Osteoblast (primary cell): ENCODE measurements at places on chromosomes 5 and 9. TPM values are rescaled to one million over a fixed set of nuclear protein-coding genes. Genes with fewer than 3 reads are reported as not detected.

DNA sequence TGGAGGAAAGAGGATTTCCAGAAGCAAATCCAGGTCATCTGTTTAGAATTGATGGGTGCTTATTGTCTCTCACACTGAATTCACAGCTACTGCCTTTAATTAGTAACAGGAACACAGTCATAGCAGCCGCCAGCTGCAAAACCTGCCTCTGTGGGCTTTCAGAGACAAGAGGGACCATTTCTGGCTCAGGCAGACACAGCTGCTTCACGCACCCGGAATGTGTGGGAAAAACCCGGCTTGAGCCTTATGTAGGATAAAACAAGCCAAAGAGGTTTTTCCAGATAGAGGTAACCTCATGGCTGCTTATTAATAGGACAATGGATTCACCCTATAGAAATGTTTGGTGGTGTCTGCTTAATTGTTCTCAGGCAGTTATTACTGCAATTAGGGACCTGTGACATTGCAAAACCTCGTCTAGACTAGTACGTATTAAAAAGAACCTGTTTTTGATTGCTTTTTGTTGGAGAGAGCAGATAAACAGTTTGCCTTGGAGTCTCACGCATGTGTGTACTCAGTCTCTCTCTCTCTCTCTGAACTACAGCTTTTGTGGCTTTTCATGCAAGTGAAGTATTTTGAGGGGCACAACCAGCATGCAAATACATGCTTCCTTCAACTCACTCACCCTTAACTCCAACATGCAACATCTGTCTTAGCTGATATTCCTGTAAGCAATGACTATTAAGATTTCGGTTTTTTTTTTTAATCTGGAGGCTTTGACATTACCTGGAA is 302.7 kb downstream of the PLK2 start:
- no peak for DNase-seq

- DNase-seq = no peak
These were observed 92.8 kb downstream of the MVB12B start for GRCh38 chr9:126419475-126419874.

- no peak for DNase-seq
These were observed 185.3 kb downstream of the AUH start for GRCh38 chr9:91176426-91176825.

DNA sequence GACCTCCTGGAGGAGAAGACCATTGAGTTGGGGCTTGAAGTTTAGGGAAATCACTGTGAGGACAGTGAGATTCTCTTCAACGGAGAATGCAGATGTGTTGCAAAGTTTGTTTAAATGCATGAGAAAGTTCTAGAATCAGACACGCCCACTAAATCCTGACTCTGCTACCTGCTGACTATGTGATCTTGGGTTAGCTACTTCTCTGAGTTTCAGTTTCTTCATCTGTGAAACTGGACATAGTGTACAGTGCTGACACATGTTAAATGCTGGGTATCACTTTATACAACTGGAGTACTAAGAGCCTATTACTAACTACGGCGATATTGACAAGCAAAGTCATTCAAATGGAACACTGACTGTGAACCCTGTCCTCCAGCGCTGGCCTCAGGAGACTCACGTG is 255.5 kb downstream of the HSPA4 start:
- DNase-seq = no peak

- DNase-seq = no peak
These were observed 15.2 kb upstream of the ERAP2 start for GRCh38 chr5:96861076-96861475.

The PCDHA9 gene
- total RNA-seq = 0.29 and 0.36 TPM in 2 replicates
